Esophagus mucosa (tissue), 1 donor: ENCODE measurements at places on chromosomes 2 and 18.

DNA sequence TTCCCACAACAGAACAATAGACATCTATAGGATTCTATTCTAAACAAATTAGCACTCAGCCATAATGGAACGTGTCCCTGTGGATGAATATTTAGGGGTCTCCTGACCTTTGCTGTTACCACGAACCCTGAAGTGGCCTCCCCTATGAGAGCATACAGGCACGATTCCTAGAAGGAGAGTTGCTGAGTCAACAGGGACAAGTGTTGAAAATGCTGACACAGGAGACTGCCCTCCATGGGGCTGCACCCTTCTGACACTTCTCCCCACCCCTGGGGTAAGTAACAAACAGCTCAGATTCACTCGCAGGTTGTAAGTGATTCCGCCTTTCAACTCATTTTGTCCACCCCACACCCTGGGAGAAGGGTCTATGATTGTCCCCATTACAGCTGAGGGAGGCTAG, 14.1 kb upstream of the STK25 start:
- ATAC-seq = no peak

GRCh38 chr18:79460481-79461300, 65.0 kb downstream of the NFATC1 start:
- no peak for ATAC-seq

DNA sequence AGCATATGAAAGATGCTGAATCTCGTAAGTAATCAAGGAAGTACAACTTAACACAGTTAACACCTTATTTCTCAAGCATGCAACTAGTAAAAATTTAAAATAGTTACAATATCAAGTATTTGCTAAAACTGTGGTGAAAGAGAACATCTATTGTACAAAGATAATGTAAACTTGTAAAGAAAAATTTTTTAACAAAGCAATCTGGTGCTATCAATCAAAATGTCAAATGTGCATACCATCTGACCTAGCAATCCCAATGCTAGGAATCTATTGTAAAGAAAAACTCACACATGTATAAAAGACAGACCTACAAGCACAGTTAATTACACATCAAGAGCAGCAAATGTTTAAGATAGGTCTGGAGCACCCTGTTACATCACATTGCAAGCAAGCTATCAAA, 90.1 kb downstream of the SLC66A3 start:
- ATAC-seq = no peak

- ATAC-seq = no peak
These were observed 341.6 kb upstream of the CDH7 start for GRCh38 chr18:65409261-65409660.

- ATAC-seq = no peak
These were observed 65.9 kb upstream of the WIPF1 start for GRCh38 chr2:174663550-174663949.
